ENCODE measurements at places on chromosomes 4 and X.

DNA sequence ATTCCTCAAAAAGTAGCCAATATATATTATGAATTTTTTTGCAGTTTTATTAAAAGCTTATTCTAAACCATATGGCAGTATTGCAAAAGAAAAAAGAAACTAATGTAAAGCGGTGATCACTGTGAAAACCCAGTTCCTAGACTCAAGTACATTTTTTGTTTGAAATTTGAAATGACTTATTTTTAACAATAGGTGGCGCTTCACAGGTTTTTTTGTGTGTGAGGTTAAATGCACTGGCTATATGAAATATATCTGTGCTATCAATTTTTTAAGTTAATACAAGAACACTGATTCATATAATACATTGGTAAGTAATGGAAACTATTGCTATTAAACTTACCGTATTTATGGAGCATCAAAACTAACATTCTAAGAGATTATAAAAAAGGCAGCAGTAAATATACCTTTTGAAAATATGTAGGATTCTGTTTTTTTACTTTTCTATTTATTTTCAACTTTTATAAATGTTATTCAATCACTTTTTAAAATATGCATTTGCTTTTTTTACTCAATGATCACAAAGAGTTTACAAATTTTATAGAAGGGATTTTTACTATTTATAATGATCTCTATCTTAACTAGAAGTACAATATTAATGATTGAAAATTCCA lies 5.6 kb upstream of the SPRY1 start:
- DNase-seq: no peak

GRCh38 chrX:23919706-23920320 lies 12.0 kb downstream of the CXorf58 start:
- no peak for DNase-seq

DNA sequence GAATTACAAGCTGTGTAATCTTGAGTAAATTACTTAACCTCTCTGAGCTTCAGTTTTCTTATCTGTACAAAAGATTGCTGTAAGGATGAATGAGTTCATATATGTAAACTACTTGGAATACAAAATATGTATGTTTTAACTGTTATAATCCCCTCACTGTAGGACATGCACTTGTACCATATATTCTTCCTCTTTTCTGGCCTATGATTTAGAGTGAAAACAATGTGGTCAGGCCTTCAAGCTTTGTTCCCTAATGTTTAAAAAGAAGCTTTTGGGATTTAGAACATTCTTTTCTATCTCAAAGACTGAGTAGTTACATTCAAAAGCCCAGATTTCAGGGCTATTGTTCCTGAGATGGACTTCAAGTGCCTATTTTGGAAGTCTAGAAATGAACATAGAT lies 26.7 kb upstream of the GPRIN3 start:
- no peak for DNase-seq

- no peak for DNase-seq
Measured at GRCh38 chr4:16707874-16708273, 190.6 kb downstream of the LDB2 start.

DNA sequence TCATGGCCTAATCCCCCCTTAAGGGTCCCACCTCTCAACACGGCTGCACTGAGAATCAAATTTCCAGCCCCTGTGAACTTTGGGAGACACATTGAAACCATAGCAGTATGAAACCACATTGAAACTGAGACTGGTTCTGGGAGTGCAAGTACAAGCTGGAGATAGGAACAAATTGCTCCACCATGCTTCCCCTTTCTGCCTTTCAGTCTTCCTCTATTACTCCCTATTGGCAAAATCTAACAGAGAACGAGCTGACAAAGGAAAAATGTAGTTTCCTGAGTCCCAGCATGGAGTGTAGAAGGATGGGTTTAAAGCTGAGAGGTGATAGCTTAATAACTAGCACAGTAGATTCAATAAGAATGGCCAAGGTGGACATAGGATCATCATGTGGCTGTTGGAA lies 161.7 kb upstream of the RPL34 start:
- no peak for DNase-seq

DNA sequence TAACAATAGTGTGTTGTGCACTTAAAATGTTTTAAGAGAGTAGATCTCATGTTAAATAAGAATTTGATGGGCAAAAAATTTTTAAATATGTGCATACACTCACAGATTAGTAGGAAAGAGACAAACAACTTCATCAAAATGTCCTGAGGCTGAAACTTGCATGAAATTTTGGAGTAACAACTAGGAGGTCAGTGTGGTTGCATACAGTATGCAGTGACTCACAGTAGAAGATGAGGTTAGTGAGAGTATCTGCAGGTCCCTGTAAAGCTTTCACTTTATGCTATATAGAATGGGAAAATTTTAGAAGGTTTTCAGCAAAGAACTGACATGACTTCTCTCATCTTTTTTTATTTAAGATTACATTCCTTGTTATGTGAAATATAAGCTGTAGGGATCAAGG lies 453.1 kb upstream of the KLHL4 start:
- DNase-seq: no peak

All from stimulated activated CD4-positive, alpha-beta T cell treated with anti-CD3 and anti-CD28 coated beads, Interleukin-12 subunit alpha, Interleukin-12 subunit beta, amount 100 ng/mL, for 24 hours (primary cell).